Natural killer cell (primary cell): ENCODE measurements at places on chromosomes 11 and 22. TPM values are rescaled to one million over a fixed set of nuclear protein-coding genes. Genes with fewer than 3 reads are reported as not detected.

DNA sequence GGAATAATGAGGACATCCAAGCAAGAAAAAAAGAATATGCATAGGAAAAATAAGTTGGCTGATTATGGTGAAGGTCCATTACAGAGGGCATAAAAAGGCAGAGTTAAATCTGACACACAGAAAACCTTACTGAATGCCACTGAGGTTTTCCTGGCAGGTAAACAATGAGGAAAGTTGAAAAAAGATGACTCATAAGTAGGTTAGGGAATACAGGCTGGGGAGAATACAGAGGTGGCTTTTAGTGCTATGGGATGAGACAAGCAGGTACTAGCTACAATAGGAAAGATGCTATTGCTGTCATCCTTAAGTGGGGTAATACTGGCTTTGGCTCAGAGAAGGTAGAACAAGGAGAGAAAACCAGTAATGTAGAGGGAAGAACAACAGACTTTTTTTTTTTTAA lies 44.7 kb downstream of the CSTF3 start:
- no peak overlapping the region for H3K27ac ChIP-seq
- H3K36me3 ChIP-seq = no peaks in the 10 kb centered on the region
- H3K27me3 ChIP-seq = no peaks in the 10 kb centered on the region
- no peaks in the 10 kb centered on the region for H3K4me1 ChIP-seq

DNA sequence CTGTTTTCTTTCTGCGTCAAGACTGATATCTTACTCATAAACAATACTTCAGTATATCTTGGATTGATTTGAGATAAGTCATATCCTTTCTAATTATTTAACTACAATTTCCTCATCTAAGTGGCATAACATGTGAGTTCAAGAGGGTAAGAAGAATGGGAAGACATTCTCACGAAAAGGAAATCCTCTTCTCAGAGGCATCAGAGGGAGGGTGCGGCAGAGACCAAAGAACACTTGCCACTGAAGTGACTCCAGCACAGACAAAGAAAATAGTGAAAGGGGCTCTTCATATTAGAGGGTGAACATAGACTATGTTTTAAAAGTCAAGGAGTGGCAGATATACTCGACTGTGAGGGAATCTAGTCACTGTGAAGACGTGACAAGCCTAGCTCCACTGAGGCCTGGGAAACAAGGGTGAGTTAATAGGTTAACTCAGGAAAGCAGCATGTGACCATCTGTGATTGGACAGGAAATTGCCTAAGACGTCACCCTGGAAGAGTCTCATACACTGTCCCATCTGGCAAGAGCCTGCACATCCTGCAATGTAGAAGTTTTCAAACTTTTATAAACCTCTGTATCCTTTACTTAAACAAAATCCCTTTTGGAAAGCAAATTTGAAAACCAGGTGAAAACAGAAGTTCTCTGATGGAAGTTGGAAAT lies 1.9 kb upstream of the MMP1 start:
- no peak for DNase-seq
- H3K27ac ChIP-seq = no peak overlapping the region
- no peaks in the 10 kb centered on the region for H3K4me1 ChIP-seq

GRCh38 chr11:133347988-133348387 lies 184.3 kb downstream of the OPCML start:
- no peak overlapping the region for H3K4me3 ChIP-seq
- H3K27me3 ChIP-seq = no peaks in the 10 kb centered on the region
- no peaks in the 10 kb centered on the region for H3K4me1 ChIP-seq
- H3K36me3 ChIP-seq = no peaks in the 10 kb centered on the region
- DNase-seq = no peak

DNA sequence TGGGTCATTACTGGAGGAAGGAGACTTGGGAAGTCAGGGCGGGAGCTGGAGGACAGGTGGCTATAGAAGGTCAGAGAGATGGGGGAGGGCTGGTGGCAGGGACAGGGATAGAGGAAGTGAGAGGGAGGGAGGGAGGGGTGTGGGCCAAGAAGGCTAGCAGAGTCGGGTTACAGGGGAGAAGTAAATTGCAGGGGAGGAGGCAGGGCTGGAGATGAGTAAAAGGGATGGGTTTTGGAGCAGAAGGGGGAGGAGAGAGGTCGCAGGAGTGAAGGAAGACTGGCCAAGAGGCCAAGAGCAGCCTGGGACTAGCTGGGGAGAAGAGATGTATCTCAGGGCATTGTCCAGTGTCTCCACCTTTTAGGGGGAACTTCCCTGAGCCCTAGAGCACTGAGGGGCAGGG lies 33.0 kb downstream of the LRRC10B start:
- no peak overlapping the region for H3K27ac ChIP-seq
- DNase-seq = no peak
- no peaks in the 10 kb centered on the region for H3K27me3 ChIP-seq
- H3K4me3 ChIP-seq = no peak overlapping the region
- no peaks in the 10 kb centered on the region for H3K36me3 ChIP-seq

DNA sequence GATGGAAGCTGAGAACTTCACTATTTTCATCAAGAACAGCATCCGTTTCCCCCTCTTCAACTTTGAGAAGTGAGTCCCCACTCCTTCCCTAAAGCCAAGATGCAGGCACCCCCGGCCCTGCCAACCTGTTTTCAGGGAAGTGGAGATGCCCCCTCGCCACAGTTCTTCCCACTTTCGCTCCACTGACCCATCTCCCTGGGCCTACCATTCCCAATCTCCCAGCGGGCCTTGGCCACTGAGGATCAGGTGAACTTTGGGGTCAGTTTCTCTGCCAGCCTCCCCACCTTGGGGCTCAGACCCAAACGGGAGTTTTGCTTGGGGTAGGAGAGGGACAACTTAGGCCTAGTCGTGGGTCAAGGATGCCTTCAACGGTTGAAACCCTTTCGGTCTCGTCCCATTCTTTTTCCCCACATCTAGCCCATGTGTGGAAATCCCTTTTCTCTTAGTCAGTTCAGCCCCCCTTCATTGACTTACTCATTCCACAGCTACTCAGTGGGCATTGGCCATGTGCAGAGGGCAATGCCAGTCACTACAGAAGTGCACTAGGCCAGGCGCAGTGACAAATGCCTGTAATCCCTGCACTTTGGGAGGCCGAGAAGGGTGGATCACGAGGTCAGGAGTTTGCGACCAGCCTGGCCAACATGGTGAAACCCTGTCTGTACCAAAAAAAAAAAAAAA lies 10.6 kb downstream of the P2RX3 start:
- H3K4me1 ChIP-seq = peaks cover 5% of the 10 kb centered on the region
- H3K4me3 ChIP-seq = no peak overlapping the region
- no peak overlapping the region for H3K27ac ChIP-seq
- no peaks in the 10 kb centered on the region for H3K36me3 ChIP-seq
- no peak for DNase-seq

GRCh38 chr11:114059984-114060391 lies 477 bp downstream of the ZBTB16 start:
- peak overlapping the region; percentile 86 for H3K4me3 ChIP-seq
- no peak for DNase-seq
- peak overlapping the region; percentile 90 for H3K27ac ChIP-seq
- H3K36me3 ChIP-seq = peaks cover 15% of the 10 kb centered on the region

GRCh38 chr11:72333661-72334060 lies 89.7 kb upstream of the PHOX2A start:
- no peak for DNase-seq
- peaks cover 16% of the 10 kb centered on the region for H3K4me1 ChIP-seq
- no peaks in the 10 kb centered on the region for H3K27me3 ChIP-seq
- H3K27ac ChIP-seq = no peak overlapping the region
- H3K4me3 ChIP-seq = no peak overlapping the region
- peaks cover 2% of the 10 kb centered on the region for H3K36me3 ChIP-seq

DNA sequence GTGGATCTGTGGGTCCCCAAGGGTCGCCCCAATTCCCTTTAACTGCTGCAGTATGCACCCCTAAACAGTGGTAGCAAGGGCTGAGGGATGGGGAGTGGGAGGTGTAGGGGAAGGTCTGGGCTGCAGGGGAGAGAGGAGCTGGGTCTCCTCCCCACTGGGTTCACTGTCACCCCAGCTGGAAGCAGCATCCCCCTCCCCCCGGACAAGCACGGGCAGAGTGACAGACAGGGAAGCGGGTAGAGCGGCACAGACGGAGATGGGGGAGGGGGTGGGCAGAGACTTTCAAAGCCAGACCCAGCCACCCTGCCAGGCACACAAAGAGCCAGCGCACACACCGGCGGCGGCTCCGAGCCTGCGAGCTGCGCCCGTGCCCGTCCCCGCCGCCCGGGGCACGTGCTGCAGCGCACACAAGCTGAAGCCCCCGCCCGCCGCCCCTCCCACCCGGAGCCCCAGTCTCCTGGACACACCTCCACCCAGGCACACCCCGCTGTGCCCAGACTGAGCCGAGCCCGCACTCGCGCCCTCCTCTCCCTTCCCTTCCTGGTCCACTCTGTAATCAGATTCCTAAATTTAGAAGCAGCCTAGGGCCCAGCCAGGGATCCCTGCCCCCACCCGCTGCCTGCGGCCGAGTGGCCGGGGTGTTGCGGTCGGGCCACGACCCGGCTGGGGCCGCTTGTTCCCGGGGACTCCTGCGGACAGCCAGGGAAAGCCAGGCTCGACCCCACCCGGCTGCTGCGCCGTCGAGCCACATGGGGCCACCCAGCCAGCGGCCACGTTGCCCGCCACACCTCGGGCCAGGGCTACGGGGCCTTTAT lies 935 bp upstream of the RCOR2 start:
- H3K36me3 ChIP-seq = no peaks in the 10 kb centered on the region
- H3K27me3 ChIP-seq = peaks cover 7% of the 10 kb centered on the region

DNA sequence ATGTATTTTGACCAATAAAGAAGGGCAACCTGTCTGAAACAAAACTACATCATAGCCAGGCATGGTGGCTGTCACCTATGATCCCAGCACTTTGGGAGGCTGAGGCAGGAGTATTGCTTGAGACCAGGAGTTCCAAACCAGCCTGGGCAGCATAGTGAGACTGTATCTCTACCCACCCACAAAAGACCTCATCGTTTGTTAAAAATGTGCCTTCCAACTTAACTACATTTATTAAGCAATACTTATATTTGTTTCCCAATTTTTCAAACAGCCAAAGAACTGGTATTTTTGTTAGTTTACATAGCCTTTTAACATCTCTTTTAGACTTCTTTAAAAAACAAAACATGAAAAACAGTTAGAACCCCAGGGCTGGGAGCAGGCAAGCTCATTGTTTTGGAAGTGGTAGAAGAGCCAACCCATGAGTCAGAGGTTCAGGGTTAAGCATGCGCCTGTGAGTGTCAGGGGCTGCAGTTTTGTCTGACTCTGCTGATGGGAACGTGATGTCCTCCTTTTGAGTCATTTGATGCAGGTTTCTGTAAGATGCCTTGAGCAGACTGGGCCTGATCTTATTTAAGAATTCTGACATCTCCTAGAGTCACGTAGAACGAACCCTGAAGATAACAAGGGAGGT lies 53.9 kb upstream of the CRTAM start:
- DNase-seq = no peak
- peaks cover 4% of the 10 kb centered on the region for H3K4me1 ChIP-seq
- H3K36me3 ChIP-seq = peaks cover 37% of the 10 kb centered on the region
- H3K27ac ChIP-seq = no peak overlapping the region
- H3K27me3 ChIP-seq = no peaks in the 10 kb centered on the region

GRCh38 chr11:45048870-45049691 lies 97.4 kb upstream of the PRDM11 start:
- no peak for DNase-seq
- H3K27me3 ChIP-seq = no peaks in the 10 kb centered on the region
- H3K36me3 ChIP-seq = no peaks in the 10 kb centered on the region
- H3K4me1 ChIP-seq = peaks cover 15% of the 10 kb centered on the region

DNA sequence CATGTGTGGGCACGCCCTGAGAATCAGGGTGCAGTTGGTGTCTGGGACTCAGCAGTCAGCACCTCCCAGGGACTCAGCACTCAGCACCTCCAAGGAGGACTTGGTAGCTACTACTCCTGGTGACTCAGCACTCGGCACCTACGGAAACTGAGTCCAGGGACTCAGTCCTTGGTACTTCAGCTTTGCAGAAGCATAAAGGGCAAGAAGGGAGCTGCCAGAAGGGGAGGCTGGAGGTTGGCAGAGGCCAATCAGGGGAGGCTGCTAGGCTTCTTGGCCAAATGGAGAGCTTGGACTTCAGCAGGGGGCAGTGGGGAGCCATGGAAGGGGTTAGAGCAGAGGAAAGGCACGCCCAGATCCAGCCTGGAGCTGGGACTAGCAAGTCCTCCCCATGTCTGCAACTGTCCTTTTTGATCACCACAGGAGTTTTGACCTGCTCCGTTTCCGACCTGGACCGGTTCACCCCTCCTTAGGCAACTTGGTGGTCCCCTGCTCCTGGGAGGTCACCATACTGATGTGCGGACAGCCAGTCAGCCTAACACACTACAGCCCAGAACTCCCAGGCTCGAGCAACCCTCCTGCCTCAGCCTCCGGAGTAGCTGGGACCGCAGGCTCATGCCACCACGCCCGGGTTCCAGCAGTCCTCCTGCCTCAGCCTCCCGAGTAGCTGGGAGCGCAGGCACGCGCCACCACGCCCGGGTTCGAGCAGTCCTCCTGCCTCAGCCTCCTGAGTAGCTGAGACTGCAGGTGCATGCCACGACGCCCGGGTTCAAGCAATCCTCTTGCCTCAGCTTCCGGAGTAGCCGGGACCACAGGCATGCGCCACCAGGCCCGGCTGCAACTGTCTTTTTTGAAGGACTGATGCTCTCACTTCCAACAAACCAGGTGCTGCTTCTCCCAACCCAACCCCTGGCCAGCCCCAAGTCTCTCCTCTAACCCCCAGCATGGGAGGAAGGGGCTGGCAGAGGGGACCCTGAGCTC lies 1.5 kb downstream of the ANO9 start:
- no peak overlapping the region for H3K4me3 ChIP-seq
- no peaks in the 10 kb centered on the region for H3K36me3 ChIP-seq
- DNase-seq = no peak
- no peaks in the 10 kb centered on the region for H3K27me3 ChIP-seq
- no peak overlapping the region for H3K27ac ChIP-seq

GRCh38 chr11:128598506-128599150 lies 11.3 kb upstream of the ETS1 start:
- DNase-seq = no peak
- no peak overlapping the region for H3K4me3 ChIP-seq
- no peaks in the 10 kb centered on the region for H3K4me1 ChIP-seq
- no peaks in the 10 kb centered on the region for H3K27me3 ChIP-seq
- no peak overlapping the region for H3K27ac ChIP-seq
- H3K36me3 ChIP-seq = no peaks in the 10 kb centered on the region

DNA sequence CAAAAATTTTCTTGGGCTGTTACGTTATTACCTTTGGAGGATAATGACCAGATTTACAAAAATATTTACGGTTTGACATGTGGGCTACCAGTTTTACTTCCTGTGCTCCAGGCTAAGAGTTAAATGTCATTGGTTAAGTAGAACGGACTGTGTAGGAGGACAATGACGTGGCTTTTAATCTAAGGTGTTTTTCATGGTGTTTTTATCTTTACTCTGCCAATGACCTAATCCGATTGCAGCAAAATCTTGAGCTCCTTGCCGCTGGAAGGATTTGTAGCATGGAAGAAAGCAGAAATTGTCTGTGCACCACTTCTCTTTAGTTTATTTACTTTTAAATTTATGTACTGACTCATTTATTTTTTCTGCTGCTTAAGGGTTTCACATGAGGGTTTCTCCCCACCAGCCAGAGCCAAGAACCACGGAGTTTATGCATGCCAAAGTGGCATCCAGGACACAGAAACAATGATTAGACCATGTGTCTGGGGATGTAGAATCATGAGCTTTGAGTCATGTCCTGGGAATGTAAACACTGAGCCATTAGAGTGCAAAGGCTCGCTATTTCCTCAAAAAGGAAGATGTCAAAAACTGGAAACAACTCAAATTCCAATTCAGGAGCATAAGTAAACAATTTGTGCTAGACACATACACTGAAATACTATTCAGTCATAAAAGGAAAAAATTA lies 1.9 kb upstream of the CARD16 start:
- no peak for DNase-seq
- H3K27ac ChIP-seq = no peak overlapping the region
- H3K27me3 ChIP-seq = no peaks in the 10 kb centered on the region
- peaks cover 9% of the 10 kb centered on the region for H3K4me1 ChIP-seq
- no peaks in the 10 kb centered on the region for H3K36me3 ChIP-seq

ALDH3B1 gene
- total RNA-seq = 9.0 TPM

IRAG1 gene
- 0.50 TPM for total RNA-seq

APOA4 gene
- total RNA-seq = not detected

RAB39A gene
- not detected for total RNA-seq

PLEKHB1 gene
- total RNA-seq = 2.9 TPM

P2RX3 gene
- not detected for total RNA-seq

VWCE gene
- 0.82 TPM for total RNA-seq
